ENCODE measurements at places on chromosomes 1 and 21.

GRCh38 chr1:173297798-173298391, 90.8 kb upstream of the TNFSF4 start:
- no peak for DNase-seq

GRCh38 chr1:77146270-77146669, 73.0 kb downstream of the PIGK start:
- DNase-seq = no peak

DNA sequence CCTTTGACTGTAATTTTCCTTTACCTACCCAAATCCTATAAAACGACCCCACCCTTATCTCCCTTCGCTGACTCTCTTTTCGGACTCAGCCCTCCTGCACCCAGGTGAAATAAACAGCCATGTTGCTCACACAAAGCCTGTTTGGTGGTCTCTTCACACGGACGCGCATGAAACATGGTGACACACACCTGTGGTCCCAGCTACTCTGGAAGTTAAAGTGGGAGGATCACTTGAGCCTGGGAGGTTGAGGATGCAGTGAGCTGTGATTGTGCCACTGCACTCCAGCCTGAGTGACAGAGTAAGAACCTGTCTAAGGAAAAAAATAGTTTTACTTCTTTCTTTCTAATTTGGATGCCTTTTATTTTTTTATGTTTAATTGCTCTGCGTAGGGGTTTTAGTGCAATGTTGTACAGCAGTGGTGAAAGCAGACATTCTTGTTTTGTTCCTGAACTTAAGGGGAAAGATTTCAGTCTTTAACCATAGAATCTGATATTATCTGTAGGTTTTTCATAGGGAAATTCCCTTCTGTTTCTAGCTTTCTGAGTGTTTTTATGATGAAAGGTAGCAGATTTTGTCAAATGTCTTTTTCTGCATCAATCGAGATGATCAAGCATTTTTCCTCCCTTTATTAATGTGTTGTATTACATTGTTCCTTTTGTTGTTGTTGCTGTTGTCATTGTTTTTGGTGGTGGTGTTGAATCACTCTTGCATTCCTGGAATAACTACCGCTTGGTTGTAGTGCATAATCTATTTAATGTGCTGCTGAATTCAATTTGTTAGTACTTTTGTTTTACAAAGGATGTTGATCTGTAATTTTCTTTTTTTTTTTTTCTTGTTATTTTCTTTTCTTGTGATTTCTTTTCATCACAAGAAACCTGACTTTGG, 497.4 kb downstream of the DISC1 start:
- no peak for DNase-seq

- DNase-seq = no peak
These were observed 51.2 kb upstream of the CCDC190 start for GRCh38 chr1:162912061-162912667.

DNA sequence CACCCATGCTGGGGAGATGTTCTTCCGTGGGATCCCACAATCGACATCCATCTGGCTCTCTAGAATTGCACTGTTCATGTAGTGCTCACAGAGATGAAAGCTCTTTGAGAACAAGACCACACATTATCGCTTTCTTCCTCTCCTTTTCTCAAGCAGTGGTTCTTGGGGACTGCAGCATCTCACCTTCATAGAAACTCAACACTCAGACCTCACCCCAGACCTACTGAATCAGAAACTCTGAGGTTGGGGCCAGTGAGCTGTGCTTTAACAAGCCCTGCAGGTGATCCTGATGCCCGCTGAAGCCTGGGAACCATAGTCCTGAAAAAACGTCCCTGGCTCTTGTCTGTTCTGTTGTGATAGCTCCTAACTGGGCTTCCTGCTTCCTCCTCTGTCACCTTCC, 251.3 kb upstream of the FGGY start:
- no peak for DNase-seq

GRCh38 chr1:199122532-199123311, 483.9 kb downstream of the PTPRC start:
- DNase-seq = no peak

DNA sequence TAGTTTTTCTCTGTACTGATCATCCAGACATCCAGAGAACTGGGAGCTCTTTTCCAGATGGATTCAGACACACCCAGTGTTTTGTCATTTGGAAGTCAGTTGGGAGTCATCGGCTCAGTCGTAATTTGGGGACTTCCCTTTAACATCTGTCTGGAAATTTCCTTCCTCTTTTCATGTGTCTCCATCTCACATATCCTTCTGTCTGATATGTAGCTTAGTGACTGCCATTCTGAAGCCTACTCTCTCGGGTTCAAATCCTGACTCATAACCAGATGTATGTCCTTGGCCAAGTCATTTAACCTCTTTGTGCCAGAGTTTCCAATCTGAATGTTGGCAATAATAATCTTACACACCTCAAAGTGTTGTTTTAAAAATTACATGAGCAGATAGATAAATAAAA, 3.0 kb downstream of the MORC3 start:
- no peak for DNase-seq

- DNase-seq = no peak
These were observed 230.5 kb upstream of the CAMK1G start for GRCh38 chr1:209353053-209353452.

GRCh38 chr1:201949491-201949890, 3.1 kb upstream of the LMOD1 start:
- DNase-seq = no peak

DNA sequence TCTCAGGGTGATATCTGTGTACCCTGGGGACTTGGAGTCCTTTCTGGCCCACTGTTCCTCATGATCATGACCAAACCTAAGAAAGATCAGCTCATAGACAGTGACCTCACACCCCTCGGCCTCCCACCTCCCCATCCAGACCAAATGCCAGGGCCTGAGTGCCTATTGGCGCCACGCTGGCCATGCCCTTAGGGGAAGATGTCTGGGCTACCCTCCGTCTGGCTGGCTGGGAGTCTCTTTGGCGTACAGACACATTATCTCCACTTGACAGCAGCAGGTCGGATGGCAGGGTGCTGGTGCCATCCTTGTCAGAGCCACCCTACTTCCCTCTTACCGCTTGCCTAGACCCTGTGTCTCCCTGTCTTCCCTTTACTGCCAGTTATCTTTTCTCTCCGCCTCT, 8.4 kb downstream of the RORC start:
- no peak for DNase-seq

DNA sequence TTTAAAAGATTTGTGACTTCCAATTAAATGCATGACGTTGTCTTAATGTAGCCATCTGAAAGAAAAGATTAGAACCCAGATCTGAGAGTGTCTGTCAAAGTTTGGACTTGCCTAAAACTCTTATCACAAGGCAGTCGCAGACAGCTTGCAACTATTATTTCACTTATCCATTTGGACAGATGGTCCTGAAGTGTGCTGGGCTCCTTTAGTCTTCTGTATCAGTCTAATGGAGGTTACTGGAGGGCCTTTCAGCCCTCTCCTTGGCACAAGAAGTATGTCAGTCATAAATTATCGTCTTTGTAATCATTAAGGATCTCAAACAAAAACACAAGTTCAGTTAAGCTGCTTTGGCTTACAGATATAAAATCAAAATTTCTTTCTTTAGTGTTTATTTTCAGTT, 15.5 kb downstream of the PROX1 start:
- no peak for DNase-seq

GRCh38 chr1:31054349-31054748, 11.2 kb downstream of the PUM1 start:
- DNase-seq = no peak

DNA sequence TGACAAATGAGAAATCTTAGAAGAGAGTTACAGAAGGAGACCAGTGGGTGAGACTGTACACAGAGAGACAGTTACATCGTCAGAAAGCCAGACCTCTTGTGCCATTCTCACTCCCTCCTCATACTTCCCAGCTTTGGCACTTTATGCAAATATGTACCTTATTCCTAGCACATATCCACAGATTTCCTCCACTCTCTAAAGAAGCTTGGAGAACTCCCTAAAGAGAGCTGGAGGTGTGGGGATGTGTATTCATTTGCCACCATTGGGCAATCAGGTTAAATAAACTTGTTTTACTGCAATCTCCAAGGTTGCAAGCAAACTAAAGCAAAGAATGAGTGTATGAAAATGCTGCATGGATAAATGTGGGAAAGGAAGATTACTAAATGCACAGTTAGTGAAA, 380.9 kb upstream of the PRMT6 start:
- DNase-seq = no peak

DNA sequence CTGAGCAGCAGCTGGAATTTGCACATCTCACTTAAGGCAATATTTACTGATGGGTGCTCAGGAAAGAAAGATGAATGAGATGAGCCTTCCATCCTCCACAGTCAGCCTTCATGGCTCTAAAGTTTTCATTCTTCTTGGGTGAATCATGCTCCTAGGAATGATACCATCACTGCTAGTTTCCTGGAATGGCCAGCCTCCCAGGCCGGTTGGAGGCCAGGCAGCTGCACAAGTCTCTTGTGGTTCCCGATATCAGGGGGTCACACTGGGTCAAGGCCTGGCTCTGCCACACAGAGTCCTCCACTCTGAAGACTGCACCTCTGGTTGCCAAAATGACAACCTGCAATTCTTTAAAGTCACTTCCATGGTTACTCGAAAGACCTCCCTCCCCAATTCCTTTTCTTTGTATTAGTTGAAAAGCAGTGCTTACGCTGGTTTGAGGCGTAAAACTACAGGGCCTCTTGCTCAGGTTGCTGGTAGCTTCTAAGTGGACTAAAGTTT, 46.2 kb upstream of the PALMD start:
- DNase-seq = no peak

GRCh38 chr1:241828463-241829021, 19.5 kb upstream of the EXO1 start:
- no peak for DNase-seq

- no peak for DNase-seq
These were observed 11.0 kb upstream of the KCNAB2 start for GRCh38 chr1:6034750-6035096.

DNA sequence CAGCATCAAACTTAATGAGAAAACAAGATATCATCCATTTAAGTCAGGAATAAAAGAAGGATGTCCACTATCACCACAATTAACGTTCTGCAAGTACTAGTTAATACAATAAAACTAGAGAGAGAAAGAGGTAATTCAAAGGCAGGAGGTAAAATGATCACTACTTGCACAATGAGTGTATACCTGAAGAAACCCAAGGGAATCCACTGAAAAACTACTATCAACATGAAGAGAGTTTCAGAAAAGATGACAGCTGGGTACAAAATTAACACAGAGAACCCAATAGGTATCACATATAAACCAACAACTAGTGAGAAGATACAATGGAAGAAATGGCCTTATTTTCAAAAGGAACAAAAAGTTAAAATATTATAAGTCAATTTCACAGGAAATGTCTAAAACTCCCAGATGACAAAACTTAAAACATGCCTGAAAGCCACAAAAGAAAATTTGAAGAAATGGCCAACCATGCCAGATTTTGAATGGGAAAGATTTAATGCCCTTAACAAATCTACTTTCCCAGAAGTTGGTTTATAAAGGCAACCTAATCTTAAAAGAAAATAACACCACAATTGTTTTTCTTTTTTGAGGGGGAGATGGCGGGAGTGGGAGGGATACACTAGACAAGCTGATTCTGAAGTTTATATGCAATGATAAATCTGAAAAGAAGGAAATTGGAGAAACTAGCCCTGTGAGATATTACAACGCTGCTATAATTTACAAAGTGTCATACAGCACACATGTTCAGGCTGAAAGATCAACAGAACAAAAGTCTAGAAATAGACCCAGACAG, 17.8 kb downstream of the VPS26C start:
- DNase-seq = no peak

DNA sequence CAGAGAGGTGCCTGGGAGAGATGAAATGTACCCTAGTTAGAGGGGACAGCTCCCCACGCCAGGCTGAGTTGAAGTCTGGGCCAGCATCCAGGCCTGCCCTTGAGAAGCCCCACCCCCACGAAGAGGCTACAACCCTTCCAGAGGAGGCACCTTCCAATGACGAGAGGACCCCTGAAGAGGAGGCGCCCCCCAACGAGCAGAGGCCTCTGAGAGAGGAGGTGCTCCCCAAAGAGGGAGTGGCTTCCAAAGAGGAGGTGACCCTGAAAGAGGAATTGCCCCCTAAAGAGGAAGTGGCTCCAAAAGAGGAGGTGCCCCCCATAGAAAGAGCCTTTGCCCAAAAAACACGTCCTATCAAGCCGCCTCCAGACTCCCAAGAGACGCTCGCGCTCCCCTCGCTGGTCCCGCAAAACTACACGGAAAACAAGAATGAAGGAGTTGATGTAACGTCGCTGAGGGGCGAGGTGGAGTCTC, 3.1 kb downstream of the EVA1B start:
- no peak for DNase-seq

GRCh38 chr1:27350663-27351540, 9.1 kb downstream of the SYTL1 start:
- DNase-seq = no peak

GRCh38 chr1:16061266-16061665, 12.2 kb downstream of the FAM131C start:
- no peak for DNase-seq

DNA sequence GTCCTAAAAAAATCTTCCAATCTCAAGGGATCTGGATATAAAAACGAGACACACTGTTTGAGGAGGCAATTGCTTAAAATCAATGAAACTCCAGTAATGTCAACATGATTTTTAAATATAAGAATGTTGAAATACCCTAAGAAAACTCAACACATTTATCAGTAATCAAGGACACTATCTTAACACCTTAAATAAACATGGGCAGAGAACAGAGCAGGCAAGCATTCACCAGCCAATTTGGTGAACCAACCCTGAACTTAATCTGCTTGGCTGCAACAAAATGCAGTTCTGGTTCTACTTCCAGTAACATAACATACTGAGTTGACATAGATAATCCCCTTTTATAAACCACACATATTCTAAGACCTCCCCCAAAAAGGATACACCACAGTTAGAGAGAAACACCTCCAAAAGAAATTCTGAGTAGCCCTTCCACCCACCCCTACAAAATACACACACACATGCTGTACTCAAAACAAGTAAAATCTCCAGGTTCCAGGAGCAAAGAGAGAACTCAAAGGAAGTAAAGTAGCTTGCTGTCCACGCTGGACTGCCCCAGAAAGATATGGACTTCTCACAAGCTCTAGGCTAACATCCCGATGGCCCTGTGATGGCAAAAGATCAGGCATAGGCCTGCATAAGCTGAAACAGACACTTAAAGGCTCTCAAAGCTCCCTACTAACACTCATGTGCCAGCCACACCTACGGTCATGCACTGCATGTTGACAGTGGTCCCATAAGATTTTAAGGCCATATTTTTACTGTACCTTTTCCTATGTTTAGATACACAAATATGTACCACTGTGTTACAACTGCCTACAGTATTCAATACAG, 30.5 kb downstream of the TP53BP2 start:
- no peak for DNase-seq
